ENCODE measurements at places on chromosomes 13 and 19.

DNA sequence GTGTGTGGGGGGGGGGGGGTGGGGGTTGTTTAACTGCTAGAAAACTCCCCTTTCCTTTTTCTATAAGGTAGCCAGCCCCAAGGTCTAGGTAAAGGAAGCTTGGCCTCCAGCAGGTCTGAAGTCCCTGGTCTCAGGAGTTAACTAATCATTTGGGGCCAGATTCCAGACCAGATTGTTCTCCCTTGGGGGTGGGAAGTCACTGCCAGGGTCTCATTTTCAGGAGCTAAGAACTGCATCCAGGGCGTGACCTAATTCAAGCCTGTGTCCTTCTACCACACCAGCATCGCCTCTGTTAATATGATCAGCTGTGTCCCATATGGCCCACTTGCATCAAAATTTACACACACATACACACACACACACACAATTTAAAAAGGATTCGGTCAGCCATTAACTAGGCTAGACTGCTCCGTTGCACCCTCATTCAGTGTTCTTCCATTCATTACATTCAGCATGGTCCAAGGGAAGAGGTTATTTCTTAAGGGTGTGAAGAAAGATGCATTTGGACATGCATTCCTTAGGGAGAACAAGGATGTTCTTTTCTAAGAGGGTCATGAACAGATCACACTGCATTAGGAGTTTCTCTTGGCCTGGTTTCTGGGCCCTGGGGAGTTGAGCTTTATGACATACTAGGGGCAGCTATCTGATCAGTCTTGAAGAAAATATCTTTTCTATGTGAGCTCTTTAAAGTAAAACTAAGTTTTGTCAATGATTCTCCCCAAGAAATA, 91.0 kb downstream of the FGF14 start:
- no peak for DNase-seq

GRCh38 chr13:110521946-110522345, 39.6 kb downstream of the RAB20 start:
- DNase-seq: no peak

- no peak for DNase-seq
Observed at GRCh38 chr19:38701455-38702063, 42.7 kb downstream of the CAPN12 start.

DNA sequence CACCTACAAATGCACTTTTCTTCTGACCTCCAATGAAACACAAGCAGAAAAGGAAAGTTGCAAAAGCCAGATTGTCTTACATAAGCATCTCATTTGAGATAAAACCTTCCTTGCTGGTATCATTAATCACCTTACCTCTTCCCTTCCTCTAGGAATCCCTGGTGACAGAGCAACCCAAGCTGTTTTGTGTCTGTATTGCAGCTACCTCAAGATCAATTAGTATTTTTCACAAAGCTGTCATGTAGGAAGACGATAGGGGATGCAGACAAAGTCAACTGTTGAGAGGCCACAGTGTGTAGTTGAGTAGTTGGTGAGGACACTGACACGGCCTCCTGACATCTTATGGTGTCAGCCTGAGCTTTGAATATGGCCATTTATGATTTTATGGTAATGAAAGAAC, 339.1 kb upstream of the SLC10A2 start:
- DNase-seq: no peak

DNA sequence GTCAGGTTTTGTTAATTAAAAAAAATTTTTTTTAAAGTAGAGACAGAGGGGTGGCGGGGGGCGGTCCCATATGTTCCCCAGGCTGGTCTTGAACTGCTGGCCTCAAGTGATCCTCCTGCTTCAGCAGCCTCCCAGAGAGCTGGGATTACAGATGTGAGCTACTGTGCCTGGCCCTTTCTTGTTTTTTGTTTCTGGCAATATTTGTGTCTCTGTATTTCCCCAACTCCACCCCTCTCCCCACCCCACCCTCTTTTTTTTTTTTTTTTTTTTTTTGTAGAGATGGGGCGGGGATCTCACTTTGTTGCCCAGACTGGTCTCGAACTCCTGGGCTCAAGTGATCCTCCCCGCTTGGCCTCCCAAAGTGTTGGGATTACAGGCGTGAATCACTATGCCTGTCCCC, 600 bp upstream of the CAPN12 start:
- DNase-seq: no peak

GRCh38 chr19:5923356-5923755, 9.3 kb downstream of the CAPS start:
- no peak for DNase-seq

GRCh38 chr13:52968074-52968700, 60.4 kb upstream of the OLFM4 start:
- DNase-seq: peak; percentile 4

DNA sequence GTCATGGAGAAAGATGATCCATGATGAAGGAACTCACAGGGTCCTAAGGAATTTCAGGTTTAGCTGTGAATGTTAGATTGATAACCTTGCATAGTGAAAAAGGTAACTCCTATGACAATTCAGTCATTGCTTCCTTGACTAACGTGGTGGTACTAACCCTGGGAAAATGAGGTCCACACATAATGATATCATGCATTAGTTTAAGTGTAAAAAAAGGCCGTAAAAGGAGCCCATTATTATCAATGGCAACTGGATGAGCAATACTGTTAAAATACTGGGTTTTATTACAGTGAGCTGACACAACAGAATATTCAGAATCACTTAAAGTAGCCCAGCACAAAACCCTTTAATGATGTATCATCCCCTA, 515.4 kb downstream of the DCT start:
- DNase-seq: no peak

- no peak for DNase-seq
Observed at GRCh38 chr19:19137556-19138108, 646 bp downstream of the TMEM161A start.

DNA sequence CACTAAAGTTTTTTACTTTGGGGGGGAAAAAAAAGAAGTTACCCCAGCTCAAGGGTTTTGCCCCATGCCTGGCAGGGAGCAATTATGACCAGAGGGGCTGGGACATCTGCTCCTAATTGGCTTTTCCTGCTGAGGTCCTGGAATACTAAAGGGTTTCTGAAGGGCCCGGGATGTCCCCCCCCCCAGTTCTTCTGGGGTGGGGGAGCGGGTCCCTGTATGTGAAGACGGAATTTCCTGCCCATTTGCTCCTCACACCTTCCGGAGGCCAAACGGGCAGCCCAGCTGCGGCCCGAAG, 1.1 kb upstream of the DLL3 start:
- no peak for DNase-seq

GRCh38 chr13:111858571-111858970, 208.4 kb upstream of the SOX1 start:
- no peak for DNase-seq

DNA sequence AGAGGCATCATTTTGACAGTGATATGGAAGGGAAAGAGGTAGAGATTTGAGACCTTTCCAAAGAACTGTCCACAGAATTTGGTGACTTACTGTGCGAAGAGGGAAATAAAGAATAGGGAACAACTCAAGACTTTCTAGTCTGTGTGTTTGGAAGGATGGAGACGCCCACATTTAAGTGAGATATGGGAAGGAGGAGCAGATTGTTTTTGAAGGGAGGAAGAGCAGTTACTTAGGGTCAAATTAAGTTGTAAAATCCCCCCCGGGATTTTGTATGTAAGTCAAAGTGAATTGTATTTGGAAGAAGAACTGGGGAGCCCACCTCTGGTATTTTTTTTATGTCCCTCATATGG, 1.2 kb downstream of the USPL1 start:
- no peak for DNase-seq

DNA sequence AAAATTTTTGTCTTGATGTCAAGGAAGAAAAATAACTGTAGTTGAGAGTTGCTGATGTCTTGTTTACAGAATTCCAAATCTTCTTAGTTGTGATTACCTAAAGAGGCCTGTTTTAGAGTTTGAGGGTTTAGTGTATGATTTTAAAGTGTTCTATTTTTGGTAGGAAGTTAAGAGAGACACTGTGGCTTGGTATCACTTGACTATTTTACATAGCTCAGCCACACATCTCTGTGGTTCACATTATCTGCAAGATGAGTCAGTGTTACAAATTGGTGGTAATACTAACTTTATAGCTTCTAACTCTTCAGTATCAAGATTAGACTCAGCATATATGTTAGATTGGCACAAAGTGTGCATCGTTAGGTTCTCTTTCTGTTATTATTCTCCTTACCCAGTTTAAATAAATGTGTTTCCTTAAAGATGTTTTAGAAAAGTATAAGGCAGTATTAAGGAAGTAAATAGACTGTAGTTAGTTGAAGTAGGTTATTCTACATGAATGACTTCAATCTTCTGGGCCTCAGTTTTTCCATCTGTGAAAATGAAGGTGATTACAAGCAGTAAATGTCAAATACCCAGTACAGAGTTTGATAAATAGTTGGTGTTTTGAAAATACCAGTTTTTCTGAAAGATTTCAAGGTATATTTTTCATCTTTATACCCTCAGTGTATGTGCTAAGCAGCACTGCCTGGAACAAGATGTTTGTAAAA, 33.4 kb downstream of the COG6 start:
- peak; percentile 19 for DNase-seq

GRCh38 chr13:43128504-43128961, 105.1 kb downstream of the DNAJC15 start:
- DNase-seq: no peak

DNA sequence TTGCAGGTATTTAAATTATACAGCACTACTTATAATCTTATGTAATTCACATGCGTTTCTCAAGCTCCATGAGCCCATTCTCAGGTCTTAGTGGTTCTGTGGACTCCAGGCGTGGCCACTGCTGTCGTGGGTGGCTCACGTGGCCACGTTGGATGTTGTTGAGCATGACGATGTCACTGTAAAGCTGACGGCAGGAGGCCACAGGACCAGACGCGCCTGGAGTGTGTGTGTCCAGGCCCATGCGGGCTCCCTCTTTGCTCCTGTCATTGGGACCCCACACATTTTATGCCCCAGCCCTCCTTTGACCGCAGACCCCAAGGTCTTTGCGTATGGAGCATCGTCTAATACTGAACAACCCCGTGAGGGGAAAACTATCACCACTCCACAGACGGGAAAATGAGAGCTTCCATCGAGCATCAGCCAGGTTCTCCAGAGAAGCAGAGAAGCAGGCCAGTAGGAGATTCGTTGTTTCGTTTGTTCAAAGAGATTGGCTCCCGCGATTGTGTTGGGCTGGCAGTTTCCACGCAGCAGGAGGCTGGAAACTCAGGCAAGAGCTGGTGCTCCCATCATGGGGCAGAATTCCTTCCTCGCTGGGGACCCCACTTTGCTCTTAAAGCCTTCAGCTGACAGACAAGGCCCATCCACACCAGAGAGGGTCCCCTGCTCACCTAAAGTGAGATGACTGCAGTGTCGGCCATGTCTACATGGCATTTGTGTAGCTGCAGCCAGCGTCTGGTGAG, 129.3 kb upstream of the SPACA7 start:
- no peak for DNase-seq

GRCh38 chr19:310141-310651, 19.0 kb upstream of the PLPP2 start:
- no peak for DNase-seq

DNA sequence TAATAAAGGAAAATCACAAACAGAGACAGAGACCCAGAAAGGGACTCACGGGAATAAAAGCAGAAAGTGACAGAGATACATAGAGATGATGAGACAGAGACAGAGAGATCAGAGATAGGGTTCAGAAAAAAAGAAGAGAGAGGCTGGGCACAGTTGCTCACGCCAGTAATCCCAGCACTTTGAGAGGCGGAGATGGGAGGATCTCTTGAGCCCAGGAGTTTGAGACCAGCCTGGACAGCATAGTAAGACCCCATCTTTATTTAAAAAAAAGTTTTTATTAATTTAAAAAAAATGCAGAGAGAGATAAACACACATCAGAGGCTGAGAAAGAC, 19.4 kb upstream of the FOSB start:
- no peak for DNase-seq

GRCh38 chr19:6828698-6829633, 56.5 kb downstream of the VAV1 start:
- no peak for DNase-seq

- DNase-seq: no peak
Observed at GRCh38 chr19:48271531-48272151, 1.8 kb downstream of the ZNF114 start.

Measured in non-pigmented ciliary epithelial cell (primary cell).